Effector memory CD4-positive, alpha-beta T cell (primary cell): ENCODE measurements at places on chromosomes 4 and X.

- DNase-seq = no peak
These were observed 52.8 kb upstream of the TAB3 start for GRCh38 chrX:30941898-30942297.

DNA sequence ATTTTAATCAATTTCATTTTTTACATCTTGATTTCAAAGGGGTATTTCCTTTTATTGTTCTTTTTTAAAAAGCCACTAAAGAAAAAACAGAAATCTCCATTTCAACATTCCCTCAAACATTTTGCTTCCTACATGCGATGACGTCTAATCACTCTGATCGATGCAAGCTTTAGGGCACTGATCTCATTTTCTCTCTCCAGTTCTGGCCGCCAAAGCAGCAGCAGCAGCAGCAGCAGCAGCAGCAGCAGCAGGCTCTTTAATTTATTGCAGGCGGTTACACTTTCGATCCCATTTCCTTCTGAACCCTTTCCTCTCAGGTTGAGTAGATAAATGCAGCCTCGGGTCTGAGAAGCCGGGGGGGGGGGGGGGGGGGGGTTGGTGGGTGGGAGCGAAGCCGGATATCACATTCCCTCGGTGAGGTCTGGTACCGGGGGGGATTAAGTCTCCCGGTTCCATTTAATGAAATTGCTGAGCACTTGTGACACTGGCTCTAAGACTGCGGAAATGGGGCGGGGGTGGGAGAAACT lies 3.4 kb upstream of the PCDH7 start:
- no peak for DNase-seq

- DNase-seq = no peak
These were observed 171.1 kb downstream of the SCFD2 start for GRCh38 chr4:53194727-53195126.

GRCh38 chr4:2125023-2125422 lies 65.9 kb downstream of the NAT8L start:
- DNase-seq = no peak

DNA sequence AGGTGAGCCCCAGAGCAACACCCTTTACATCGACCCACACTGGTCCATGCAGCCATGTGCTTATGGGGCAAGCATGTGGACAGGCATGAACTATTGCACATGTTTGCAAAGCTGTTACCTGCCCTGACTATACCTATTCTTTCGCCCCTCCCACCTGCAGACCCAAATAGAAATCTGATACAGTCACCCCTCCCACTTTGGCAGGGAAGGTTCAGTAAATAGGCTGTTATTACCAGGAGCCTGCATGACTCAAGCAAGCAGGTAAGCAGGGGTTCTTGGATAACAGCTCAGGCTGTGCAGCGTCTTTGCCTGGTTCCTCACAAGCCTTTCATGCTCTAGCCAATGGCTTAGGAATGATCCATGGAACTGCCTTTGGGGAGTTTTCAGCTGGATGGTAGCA lies 122.7 kb upstream of the DIPK2B start:
- DNase-seq = no peak

DNA sequence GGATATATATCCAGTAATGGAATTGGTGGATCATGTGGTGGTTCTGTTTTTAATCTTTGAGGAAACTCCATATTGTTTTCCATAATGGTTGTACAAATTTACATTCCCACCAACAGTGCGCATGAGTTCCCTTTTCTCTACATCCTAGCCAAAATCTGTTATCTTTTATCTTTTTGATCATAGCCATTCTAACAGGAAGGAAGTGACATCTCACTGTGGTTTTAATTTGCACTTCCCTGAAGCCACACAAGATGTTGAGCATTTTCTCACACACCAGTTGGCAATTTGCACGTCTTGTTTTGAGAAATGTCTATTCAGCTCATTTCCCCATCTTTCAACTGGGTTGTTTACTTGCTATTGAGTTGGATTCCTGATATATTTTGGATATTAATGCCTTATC lies 194.9 kb downstream of the CBLL2 start:
- no peak for DNase-seq

DNA sequence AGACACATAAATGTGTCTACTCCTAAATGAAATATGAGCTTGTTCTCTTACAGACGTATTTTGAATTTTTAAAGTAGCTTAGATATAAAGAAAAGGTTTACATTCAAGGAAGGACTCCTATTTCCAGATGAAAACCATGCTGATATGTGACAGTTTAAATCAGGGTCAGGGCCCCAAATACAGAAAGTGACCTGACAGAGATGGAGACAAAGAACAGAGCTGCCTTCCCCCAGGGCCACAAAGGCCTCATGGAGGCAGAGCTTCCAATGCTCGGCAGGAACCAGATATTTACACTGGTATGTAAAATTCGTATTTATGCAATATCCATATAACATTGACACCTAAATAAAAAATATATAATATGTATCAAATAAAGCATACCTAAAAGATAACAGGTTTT lies 124.0 kb downstream of the PRDM5 start:
- DNase-seq = no peak

GRCh38 chr4:154033921-154034320 lies 245.0 kb upstream of the SFRP2 start:
- no peak for DNase-seq
